Neuronal stem cell (in vitro differentiated cells): ENCODE measurements at places on chromosomes 12 and 14.

DNA sequence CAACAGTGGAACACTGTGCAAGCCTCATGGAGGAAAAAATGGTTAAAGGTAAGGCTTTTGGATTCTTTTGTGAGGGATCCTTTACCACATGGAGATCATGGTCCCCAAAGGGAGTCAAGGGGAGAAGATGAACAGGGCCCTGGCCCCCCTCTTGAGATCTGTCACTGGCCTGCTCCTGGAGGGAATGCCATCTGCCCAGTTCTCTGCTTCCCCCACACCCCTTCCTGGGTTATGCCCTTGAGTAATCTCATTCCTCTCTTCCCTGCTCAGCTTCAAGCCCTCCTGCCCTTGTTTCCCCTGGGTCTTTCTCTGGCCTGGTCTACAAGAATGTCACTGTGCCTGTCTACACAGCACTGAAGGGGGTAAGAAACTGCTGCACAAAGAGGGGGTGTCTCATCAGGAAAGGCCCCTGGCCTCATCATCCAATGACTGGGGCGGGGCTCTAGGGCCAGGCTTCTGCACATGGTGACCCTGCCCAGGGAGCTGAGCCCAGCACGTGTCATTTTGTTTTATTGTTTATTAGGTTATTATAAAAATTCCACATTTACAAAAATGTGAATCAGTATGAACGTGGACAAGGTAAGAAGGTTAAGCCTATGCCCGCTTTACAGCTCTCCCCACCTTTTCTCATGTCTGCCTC lies 30.3 kb downstream of the PIGH start:
- no peak for DNase-seq

- no peak for DNase-seq
Observed at GRCh38 chr12:57128519-57129247, 400 bp downstream of the LRP1 start.

DNA sequence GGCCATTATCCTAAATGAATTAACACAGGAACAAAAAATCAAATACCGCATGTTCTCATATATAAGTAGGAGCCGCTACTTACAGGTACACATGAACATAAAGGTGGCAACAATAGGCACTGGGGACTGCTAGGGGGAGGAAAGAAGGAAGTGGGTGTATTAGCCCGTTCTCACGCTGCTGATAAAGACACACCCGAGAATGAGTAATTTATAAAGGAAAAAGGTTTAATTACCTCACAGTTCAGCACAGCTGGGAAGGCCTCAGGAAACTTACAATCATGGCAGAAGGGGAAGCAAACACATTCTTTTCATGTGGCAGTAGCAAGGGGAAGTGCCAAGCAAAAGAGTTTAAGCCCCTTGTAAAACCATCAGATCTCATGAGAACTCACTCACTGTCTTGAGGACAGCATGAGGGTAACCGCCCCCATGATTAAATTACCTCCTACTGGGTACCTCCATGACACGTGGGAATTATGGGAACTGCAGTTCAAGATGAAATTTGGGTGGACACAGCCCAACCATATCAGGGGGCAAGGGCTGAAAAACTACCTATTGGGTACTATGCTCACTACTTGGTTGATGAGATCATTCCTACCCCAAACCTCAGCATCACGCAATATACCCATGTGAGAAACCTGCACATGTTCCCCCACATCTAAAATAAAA lies 16.4 kb upstream of the MIA2 start:
- DNase-seq = no peak

- DNase-seq = no peak
Observed at GRCh38 chr12:93025145-93026103, 96.3 kb upstream of the EEA1 start.

DNA sequence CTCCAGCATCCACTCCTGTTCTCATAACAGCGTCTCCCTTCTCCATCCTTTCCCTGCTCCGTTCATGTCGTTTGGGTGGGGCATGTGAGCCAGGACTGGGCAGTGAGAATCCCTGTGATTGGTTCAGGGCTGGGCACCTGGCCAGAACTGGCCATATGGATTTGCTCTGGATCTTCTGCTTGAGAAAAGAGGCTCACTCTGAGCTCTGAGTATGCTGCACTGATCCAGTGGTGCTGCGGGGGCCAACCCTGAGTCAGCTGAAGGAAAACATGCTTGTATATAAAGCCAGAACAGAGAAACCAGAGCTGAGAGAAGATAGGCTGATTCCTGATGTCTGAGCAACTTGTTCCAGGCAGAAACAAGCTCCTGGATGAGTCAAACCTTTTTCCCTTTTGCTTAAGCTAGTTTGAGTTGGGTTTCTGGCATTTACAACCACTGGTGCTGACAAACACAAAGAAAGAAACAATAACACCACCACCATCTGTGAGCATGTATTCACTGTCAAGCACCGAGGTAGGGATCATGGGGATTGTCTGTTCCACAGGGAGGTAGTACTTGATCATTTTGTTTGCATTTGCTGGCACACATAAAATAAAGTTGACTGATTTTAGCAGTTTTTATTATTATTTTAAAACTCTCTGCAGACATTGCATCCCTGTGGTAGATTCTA lies 14.0 kb upstream of the HPD start:
- no peak for DNase-seq

- DNase-seq = no peak
Observed at GRCh38 chr12:5064913-5065490, 21.3 kb downstream of the KCNA5 start.

DNA sequence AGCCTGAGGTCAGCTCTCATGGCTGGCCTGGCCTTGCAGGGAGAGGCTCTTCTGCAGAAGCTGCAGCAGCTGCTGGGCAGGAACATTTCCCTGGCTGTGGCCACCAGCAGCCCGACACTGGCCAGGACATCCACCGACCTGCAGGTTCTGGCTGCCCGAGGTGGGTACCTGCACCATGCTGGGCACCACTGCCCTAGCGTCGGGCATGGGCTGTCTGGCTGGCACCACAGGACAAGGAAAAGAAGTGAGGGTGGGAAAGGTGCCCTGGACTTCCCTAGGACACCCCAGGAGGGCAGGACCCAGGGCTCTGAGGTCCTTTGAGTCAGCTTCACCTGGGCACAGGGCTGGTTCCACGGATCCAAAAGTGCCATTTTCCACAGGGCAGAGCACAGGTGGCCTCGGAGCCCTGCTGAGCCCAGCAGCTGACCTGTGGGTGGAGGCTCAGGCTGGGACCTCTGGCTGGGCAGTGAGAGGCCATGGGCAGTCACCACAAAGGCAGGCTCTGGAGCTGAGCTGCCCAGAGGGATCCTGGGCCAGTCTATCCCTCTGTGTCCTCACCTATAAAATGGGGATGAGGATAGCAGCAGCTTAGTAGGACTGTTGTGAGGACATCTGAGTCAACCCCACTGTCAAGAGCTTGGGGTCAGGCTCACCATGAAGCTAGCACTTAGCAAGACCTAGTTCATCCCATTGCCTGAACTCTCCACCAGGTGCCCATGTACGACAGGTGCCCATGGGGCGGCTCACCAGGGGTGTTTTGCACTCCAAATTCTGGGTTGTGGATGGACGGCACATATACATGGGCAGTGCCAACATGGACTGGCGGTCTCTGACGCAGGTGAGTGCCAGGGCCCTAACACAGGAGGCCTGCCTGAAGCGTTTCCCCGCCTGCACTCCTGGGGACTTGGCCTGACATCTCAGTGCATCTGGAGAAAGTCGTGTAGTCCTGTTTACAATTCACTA lies 4.9 kb downstream of the PLD4 start:
- no peak for DNase-seq
